CD4-positive, alpha-beta T cell (primary cell): ENCODE measurements at places on chromosomes 7 and 10.

GRCh38 chr10:49119746-49120145, 4.4 kb upstream of the VSTM4 start:
- DNase-seq = no peak

DNA sequence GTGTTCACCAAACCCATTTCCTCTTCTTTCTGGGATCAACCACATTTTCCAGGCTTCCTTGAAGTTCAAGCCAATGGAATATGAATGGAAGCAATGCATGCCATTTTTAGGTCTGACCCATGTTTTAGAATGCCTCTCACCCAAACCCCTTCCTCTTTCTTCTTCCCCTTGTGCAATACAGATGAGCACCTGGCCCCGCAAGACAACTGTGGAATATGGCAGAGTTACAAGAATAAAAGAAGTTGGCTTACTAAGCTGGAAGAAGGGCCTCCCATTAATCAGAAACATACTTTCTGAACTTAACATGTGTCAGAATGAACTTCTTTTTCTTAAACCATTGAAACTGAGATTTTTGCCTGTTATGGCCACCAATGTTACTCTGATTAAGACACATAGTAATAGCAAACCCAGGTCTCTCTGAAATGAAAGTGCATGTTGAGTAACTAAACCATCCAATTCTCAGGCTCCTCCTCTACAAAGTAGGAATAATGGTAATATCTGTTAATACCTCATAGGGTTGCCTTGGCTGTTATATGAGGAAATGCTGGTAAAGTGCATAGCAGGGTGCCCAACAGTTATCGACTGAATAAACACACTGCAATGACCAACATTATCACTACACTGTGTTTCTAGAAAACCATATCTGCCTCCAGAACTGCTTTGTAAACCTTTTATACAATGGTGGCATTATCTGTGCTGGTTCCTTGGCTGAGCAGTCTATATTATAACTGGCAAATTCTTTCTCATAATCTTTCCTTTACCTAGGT, 382.2 kb upstream of the NRP1 start:
- no peak for DNase-seq

DNA sequence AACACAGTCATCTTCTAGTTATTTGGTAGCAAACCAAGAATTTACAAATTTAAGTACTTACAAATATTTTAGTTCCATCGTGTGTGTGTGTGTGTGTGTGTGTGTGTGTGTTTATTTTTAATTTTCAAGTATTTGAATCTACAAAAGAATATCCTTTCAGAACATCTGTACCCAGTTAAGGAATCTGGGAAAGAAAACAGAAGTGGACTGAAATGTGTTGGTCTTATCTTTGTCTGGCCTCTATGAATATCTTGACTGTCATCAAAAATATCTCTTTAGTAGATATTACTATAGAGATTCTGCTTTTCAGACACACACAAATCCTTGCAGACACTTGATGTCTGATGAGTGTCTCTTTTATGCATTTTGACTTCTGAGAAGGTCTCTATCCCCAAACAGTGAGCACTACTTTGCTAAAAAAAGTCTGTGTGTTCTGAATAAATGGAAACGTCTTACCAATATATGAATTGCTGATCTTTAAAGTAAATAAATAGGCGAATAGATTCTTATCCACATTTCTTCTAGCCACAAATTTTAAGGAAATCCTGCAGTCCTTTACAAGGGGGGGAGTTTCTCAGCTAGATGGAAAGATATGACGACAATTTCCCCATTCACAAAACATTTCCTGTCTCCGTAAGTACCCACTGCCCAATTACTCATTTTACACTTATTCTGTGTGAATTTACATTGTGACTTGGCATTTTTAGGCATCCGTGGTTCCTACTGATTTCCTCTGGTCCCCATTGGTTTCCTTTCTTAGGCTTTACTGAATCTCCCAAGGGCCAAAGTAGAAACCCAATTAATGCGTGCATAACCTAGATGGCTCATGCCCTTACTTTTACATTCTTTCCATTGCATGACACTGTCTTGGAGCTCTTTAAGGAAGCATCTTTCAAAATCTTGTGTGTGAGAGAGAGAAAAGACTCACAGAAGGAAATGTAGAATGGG, 36.0 kb downstream of the NRCAM start:
- DNase-seq = no peak

- DNase-seq = no peak
These were observed 120.0 kb downstream of the SGMS1 start for GRCh38 chr10:50503661-50504320.

DNA sequence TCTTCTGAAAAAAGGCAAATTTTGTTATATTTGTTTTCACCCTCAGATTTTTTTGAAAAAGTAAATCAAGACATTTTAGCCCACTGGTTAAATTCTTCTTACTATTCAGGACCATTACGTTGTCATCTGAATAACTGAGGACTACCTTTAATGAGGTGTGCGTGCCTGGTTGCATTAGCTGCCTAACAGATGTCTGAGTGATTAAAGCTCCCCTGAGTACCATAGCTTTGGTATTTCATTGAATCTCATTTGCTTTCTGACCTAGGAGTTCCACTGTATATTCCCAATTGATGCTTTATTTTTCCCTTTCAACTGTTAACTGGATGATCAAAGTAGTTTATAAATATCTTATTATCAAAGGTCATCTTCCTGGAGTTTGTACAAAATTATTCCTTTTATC, 410.0 kb upstream of the SEMA3D start:
- DNase-seq = no peak

DNA sequence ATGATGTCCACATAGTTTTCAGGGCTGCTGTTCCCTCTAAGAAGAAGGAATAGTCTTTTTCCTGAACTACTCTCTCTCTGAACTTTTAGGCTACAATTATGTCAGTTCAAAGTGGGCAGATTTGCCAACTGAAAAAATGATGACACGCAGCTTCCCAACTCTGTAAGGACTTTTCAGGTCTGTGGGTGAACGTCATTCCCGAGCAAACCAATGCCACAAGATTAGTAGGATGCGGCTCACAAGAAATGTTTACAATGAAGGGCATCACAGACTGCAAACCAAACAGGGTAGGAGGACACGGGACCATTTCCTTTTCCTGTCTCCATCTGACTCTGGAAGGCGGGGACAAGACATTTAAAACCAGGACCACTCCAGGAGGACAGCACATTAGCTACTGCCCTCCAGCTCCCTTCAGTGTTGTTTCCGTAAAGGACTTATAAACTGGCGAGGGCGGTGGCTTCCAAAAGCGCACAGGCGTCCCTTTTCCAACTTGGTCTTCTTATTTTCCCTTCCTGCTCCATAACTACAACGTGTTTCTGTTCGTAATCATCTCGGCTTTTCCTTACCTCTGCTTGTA, 539 bp upstream of the MKLN1 start:
- no peak for DNase-seq

GRCh38 chr7:82312646-82313045, 130.9 kb downstream of the CACNA2D1 start:
- no peak for DNase-seq

DNA sequence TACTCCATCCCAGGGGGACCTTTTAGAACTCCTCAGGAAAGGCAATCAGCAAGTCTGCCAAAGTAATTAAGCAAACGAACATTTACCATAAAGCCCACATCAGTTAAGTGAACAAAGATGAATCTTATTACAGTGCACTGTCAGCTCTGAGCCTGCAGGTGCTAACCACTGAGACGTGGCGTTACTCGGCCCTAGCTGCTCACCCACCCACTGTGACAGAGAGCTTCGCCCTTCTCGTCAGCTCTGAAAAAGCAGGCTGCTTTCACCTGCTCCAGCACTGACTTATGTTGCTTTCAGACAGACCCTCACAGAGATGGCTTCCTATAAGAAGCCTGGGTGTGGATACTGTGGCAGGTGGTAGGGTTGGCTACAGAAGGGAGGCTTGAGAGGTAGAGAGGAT, 57.7 kb upstream of the KCNIP2 start:
- no peak for DNase-seq

GRCh38 chr7:34831436-34831835, 173.4 kb downstream of the NPSR1 start:
- DNase-seq = no peak

DNA sequence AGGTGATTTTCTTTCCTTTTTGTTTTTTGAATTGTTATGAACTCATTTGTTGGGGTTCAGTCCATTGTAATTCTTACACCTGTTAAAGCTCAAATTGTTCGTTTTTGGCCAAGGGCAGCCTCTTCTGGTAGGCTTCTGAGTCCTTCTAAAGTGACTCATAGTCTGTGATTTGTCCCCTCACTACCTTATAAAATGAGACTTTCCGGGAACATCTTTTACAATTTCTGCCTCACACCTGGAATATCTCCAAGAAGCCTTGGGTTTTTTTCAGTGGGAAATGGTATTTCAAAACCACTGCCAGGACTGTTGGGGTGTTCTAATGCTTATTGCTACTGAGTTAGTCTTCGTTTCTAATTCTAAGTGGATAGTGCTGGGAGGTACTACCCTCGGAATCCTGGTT, 56.7 kb downstream of the BMPR1A start:
- no peak for DNase-seq

DNA sequence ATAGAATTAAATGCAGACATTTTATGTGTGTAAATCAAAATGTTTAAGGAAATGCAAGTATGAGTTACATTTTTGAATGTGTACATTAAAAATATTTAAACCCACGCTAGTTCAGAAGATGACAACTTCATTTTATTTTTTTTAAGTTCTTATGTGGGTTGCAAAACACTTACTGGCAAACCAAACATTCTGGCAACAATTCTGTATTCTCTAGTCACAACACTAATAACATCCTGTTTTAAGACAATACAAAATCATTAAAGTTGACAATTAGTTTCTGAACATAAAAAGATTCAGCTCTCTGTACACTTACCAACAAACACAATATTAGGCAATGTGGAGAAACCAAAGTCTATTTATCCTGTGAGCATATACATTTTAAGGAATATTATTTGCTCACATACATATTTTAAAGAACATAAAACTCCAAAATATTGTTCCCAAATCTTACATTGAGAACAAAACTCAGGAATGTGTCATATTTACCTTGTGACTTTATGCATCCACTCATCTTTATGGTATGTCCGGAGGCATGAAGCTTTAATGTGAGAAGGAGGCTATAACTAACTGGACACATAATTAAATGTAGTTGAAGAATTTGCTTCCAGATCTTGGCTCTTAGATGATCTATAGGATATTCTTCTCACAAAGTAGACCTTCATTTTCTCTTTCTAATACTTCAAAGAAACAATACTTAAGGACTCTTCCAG, 134.7 kb downstream of the DGKB start:
- DNase-seq = no peak

DNA sequence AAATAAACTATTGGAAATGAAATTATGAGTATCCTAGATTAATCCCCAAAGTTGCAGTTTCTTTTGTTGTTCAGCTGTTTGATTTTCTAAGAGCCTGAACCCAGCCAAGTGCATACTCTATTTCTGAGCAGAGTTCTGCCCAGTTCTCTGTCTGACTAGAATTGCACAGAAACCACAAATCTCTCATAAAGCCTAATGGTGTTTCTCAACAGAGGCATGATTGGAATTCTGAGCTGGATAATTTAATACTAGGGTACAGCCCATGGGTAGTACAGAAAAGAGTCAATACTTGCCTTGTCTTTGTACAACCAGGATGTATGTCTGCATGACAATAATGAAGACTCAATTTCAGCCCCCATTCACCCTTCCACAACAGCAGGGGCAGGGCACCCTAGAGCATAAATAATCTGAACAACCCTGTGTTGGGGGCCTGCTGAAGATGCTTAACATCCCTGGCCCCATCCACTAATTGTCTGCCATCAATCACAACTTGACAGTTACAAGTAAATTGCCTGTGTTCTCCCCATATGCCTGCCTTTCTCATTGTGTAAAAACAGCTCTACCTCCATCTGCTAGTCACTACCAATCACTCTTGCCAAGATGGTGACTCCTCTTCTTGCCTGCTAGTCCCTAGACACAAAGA, 114.4 kb downstream of the NPSR1 start:
- DNase-seq = no peak

DNA sequence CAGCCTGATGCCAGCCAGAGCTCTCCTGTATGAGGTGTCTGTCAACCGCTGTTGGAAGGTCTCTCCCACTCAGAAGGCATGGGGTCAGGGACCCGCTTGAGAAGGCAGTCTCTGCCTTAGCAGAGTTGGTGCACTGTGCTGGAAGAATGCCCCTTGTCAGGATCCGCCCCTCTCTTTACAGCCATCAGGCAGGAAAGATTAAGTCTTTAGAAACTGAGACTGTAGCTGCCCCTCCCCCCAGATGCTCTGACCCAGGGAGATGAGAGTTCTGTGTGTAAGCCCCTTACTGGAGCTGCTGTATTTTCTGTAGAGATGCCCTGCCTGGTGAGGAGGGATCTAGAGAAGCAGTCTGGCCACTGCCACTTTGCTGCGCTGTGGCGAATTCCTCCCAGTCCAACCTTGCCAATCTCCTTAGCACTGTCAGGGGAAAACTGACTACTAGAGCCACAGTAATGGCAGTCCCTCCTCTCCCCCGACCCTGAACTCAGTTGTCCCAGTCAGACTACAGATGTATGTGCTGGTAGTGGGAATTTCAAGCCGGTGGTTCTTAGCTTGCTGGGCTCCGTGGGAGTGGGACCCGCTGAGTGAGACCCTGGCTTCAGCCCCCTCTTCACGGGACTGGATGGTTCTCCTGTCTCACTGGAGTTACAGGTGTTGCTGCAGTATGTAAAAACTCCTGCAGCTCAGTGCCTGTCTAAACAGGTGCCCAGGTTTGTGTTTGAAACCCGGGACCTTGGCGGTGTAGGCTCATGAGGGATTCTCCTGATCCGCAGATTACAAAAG, 285.5 kb upstream of the ZWINT start:
- no peak for DNase-seq

- no peak for DNase-seq
These were observed 8.0 kb downstream of the STAG3 start for GRCh38 chr7:100185726-100186125.

- no peak for DNase-seq
These were observed 134.2 kb upstream of the NEBL start for GRCh38 chr10:21031232-21031795.

DNA sequence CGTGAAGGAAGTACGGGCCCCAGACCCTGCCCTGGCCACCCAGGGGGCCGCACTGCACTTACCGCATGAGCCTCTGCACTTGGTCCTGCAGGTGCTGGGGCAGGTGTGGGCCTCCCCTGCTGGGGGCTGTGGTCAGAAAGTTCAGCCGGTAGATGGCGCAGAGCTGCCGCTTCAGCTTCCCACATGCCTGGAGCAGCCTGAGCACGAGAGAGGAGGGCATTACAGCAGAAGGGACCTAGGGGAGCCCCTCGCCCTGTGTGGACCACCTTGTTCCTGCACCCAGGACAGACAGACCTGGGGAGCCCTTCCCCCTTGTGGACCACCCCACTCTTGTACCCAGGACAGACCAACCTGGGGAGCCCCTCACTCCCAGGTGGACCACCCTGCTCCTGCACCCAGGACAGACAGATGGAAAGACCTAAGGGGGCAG, 8.7 kb upstream of the PYROXD2 start:
- no peak for DNase-seq
